ENCODE measurements at places on chromosomes 2 and 18. TPM values are rescaled to one million over a fixed set of nuclear protein-coding genes. Genes with fewer than 3 reads are reported as not detected.

The KCNE4 gene
- total RNA-seq = 0.38 TPM

The MYO1B gene
- total RNA-seq = 88.9 TPM

The ASXL3 gene
- total RNA-seq = 1.8 TPM

The HOXD12 gene
- total RNA-seq = not detected

The HDAC4 gene
- total RNA-seq = 6.3 TPM

The GPR45 gene
- total RNA-seq = not detected

The POTEJ gene
- total RNA-seq = not detected

The CDH19 gene
- under 0.01 TPM for total RNA-seq

The DNAH6 gene
- not detected for total RNA-seq

The YES1 gene
- total RNA-seq = 137 TPM

The NT5C1B gene
- total RNA-seq = not detected

The GAL3ST2 gene
- total RNA-seq = not detected

The ADD2 gene
- 0.35 TPM for total RNA-seq

The CDH2 gene
- total RNA-seq = 337 TPM

The RESP18 gene
- total RNA-seq = not detected

The RNF181 gene
- total RNA-seq = 332 TPM

The ANKRD30BL gene
- not detected for total RNA-seq

The GTF3C2 gene
- 19.6 TPM for total RNA-seq

The PLCL1 gene
- 2.5 TPM for total RNA-seq

The TNFAIP6 gene
- total RNA-seq = 89.5 TPM

The AFTPH gene
- 15.7 TPM for total RNA-seq

The TRIM54 gene
- not detected for total RNA-seq

The NXPH2 gene
- total RNA-seq = not detected

The DIS3L2 gene
- total RNA-seq = 15.3 TPM

The SERPINB3 gene
- not detected for total RNA-seq

The PTPRN gene
- total RNA-seq = 9.0 TPM

The RRM2 gene
- total RNA-seq = 6.3 TPM

All from smooth muscle cell of the coronary artery (primary cell).